ENCODE measurements at places on chromosomes 3 and 15. TPM values are rescaled to one million over a fixed set of nuclear protein-coding genes. Genes with fewer than 3 reads are reported as not detected.
A peak's percentile ranks its signal among the peaks of the same experiment; 100 is the strongest.

The CLDN16 gene
- not detected for total RNA-seq

DNA sequence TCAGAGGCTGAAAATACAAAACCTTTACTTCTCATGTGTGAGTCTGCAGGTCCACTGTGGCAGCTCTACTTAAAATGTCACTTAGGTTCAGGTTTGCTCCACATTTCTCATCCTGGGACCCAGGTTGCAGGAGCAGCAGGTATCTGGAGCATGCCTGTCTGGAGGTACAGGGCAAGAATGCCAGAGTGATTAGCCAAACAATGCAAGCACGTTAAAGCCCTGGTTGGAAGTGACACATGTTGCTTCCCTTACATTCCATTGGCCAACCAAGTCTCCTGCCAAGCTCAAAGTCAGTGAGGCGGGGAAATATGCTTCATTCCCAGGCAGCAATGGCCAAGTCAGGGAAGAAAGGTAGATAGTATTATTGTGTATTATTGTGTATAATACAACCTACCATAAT lies 76.8 kb upstream of the ARL6 start:
- no peak for DNase-seq

GRCh38 chr3:178684881-178685590 lies 148.8 kb downstream of the KCNMB2 start:
- no peak for DNase-seq

The LMOD3 gene
- total RNA-seq: not detected

DNA sequence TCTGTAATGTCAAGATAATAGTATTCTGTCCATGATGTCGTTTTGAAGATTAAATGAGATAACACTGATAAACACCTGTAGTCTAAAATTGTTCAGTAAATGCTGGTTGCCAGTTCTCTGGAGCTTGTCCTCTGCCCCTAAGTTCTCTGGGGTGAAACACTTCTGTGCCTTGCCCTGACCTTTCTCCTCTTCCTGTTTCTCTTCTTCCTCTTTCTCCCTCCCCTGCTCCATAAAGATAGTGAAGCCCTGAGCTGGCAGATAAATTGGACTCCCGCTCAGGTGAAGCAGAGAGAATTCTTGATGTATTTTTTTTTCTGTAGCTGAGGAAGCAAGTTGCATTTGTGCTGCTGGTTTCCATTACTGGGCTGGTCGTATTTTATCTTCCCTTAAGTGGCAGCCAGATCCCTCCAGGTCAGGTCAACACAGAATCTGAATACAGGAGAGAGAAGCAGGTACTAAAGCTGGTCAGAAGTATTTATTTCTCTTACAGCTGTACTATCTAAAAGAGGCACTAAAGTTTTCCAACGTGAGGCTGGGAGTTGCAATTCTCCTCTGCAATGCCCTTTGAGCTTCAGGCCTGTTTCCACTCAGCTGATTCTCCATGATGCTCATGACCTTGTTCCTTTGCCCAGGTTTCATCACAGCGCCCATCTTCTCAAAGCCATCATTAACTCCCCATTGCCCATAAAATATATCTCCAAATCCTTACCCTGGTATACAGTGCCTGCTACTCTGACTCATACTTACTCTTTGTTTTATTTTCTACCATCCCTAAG lies 319.3 kb upstream of the CFAP20DC start:
- no peak for DNase-seq

The APEH gene
- total RNA-seq: 131 TPM

GRCh38 chr3:8736436-8736835 lies 2.8 kb downstream of the CAV3 start:
- no peak for DNase-seq

DNA sequence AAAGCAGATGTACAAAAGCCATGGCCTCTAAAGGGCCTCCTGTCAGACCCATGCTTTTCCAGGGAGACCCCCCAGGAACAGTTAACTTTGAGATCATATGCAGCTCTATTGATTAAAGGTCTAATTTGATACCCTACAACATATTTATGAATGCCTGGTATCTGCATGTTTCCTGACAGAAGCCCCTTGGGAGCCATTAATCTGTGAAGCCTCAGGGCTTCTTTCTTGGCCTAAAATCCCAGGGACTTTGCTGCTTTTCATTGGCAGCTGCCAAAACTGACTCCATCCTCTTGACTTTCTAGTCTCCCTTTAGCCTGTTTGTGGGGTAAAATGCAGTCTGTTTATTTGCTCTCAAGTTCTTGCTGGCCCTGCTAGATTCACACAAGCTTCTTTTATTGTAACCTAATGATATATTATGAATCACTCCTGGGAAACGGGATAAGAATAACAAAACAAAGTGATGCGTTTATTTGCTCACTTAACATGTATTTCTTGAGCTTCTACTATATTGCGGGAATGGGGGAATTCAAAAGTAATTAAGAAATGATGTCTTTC lies 257.0 kb downstream of the LSAMP start:
- no peak for DNase-seq

DNA sequence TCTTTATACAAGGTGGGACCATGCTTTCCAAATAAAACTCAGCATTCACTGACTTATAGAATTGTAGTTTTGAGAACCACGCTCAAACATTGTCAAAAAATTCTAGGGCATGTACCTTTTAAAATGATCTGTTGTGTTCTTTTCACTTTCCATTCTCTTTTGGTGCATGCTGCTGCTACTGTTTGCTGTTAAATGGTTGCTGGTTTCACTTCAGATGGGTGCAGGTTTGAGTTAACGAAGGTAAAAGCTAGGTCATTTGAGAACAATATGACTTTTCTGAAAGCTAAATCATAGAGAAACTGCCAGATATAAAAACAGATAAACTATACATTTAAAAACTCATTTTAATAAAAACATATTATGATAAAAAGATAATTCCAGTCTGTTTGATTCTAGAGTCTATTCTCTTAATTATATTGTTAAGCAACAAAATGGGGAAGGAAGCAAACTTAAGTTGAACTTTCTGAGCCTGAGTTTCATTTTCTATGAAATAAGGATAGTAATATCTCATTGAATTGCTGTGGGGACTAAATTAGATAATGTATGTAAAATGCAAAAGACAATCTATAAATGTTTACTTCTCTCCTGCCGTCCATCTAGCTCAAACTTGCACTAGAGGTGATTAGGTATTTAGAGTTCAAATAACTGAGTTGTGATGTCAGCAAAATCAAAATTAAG lies 82.4 kb downstream of the OXSM start:
- DNase-seq: no peak

DNA sequence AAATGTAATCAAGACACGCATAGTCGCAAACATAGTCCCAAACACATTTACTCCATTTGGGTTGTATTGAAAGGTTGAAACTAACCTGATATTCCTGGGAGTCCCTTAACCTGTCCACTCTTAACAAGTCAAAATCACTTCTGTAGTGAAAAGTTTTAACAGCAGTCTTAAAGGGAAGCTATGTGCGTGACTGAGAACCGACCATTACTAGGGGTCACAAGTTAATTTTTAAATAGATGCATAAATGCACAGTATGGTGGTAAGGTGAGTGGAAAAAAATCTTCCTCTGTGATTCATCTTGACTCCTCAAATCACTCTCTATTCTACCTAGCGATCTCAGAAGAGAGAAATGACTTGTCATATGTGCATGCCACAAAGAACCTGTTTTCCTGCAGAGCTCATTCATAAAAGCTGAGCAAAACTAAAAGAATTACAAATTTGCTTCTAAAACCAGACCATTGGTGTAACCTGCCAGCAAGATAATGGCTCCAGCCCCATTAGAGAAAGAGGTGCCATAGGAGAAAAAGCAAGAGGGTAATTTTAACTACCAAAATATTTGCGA lies 4.8 kb downstream of the GPR15 start:
- no peak for DNase-seq

DNA sequence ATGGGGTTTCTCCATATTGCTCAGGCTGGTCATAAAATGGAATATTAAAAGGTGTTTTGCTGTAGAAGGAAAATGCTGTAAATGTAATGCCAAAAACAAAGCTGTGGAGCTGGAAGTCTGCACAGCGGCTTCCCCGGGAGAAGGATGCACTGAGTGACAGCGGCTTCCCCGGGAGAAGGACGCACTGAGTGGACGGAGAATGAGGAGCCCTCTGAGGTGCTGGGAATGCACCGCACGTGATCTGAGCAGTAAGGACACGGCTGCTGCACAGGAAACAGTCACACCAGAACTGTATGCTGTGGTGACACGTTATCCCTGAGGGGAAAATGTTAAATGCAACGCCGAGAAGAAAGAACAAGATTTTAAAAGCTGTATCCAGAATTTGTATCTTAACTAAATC lies 24.6 kb downstream of the TNK2 start:
- no peak for DNase-seq

The SLC9C1 gene
- total RNA-seq: not detected

- DNase-seq: no peak
These were observed 52.8 kb downstream of the ATP8B4 start for GRCh38 chr15:50066202-50066601.

DNA sequence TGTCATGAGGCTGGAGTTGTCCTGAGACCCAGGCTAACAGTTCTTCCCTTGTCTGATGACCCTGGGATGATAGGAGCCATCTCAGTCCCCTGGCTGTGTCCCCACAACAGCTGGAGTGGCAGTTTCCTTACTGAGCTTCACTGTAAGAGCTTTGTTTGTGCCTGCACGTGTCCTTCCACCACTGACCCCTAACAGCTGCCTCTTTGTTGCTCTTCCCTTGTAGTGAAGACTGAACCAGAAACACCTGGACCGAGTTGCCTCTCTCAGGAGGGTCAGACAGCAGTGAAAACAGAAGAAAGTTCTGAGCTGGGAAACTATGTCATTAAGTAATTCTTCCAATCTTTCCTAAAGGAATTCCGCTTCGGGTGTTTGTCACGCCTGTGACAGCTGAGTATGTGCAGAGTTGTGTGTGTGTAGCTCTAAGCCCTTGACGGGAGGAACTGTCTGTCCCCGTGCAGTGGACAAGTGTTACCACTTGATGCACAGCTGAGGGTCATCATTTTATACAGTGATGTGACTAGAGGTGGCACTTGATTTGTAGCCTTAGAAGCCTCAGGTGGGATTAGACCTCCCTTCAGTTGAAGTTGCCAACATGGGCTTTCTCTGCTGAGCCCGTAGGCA lies 25.0 kb downstream of the MAP6D1 start:
- no peak for DNase-seq

DNA sequence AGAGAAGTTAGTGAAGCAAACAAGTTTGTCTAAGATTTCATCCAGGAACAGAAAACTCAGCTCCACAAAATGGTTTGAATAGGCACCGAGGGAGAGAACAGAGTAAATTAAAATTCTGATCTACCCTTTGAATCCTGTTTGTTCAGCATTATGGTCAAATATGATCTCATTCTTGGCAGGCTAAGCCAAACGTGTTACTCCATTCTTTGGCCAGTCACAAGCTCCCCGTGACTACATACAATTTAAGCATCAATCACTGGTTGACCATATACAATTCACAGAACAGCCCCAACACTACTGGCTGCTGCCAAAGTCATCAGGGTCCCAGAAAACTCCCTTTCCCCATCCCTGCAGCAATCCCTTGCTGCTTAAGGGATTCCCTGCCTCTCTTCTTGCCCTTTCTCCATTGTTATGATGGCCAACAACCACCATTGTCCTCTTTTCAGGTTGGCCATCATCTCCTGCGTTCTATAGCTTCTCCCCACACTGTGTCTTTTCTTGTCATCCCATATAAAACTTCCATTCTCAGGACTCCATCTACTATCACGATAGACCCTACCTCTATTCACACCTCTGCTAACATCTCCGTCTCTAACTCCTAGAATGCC lies 46.3 kb downstream of the GOLIM4 start:
- DNase-seq: no peak

The FOXL2NB gene
- total RNA-seq: 11.4 TPM

- DNase-seq: no peak
These were observed 29.8 kb downstream of the IRAK2 start for GRCh38 chr3:10194328-10195071.

- DNase-seq: no peak
These were observed 174.3 kb downstream of the OXSM start for GRCh38 chr3:25964141-25964540.

The ACTC1 gene
- total RNA-seq: not detected

The VEPH1 gene
- 0.51 TPM for total RNA-seq

- no peak for DNase-seq
These were observed 98.0 kb upstream of the ARHGEF26 start for GRCh38 chr3:154023148-154023547.

DNA sequence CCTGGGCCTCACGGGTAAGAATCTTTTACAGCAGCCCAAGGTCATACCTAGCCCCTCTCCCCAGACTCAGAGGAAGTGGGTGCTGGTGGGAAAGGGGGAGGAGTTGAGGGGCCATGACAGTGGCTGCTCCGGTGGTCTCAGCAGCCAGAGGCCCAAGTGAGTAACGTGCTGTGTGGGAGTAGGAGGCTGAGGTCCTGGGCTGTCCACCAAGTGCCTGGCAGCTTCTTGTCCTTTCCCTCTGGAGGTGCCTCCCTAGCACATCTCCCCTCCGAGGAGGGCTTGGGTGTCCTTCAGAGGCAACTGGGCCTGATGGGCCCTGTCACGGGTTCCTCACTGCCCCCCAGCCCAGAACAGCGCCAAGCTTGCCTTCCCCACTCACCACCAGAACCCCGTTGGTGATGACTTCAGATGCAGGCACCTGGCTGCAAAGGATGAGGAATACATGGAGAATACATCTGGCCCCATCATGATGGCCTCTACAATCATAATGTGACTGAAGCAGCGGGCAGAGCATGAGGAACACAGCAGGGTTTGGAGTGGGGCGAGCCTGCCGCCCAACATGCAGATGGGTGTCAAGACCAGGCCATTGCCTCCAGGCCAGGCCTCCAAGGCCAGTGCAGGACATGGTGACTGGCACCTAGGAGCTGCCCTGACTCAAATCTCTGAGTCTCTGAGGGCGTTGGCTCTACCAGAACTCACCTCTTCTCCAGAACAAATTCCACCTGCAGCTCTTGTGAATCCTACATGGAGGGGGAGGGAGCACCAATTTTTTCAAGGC lies 3.3 kb downstream of the PLA2G4F start:
- no peak for DNase-seq

The RBPMS2 gene
- total RNA-seq: 33.7 TPM

- DNase-seq: no peak
These were observed 169.2 kb upstream of the TGFBR2 start for GRCh38 chr3:30437171-30437601.

GRCh38 chr15:59528961-59529402 lies 82.6 kb upstream of the GCNT3 start:
- peak; percentile 85 for DNase-seq

- DNase-seq: no peak
These were observed 185.1 kb upstream of the AGTR1 start for GRCh38 chr3:148512648-148513047.

DNA sequence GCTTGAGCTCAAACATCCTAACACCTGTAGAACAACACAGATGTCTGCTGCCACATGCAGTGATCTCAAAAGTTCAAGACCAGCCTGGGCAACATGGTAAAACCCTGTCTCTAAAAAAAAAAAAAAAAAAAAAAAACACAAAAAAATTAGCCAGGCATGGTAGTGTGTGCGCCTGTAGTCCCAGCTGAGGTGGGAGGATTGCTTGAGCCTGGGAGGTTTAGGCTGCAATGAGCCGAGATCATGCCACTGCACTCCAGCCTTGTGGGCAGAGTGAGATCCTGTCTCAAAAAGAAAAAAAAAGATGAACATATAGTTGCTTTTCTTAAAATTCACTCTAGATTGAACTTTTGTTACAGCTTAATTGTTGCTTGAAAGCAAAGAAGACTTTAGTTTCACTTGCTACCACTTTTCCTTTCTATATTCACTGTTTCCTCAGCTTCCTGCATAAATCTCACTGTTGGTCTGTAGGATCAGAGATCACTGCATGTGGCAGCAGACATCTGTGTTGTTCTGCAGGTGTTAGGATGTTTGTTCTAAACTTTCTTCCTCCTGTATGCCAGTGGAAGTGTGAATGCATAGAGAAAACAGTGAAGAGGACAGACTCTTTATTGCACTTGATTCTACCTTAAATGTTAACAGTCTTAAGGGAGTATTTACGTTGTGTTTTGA lies 12.6 kb downstream of the RAB11A start:
- no peak for DNase-seq

GRCh38 chr3:131082871-131083863 lies 56.5 kb downstream of the NEK11 start:
- DNase-seq: no peak

Data from Panc1 (cell line).